Activated gamma-delta T cell (primary cell): ENCODE measurements at places on chromosomes 5 and 9.

GRCh38 chr9:69605406-69605805, 66.8 kb downstream of the APBA1 start:
- DNase-seq, result no peak

- no peak for DNase-seq
Measured at GRCh38 chr9:122797316-122798063, 2.4 kb upstream of the OR1K1 start.

DNA sequence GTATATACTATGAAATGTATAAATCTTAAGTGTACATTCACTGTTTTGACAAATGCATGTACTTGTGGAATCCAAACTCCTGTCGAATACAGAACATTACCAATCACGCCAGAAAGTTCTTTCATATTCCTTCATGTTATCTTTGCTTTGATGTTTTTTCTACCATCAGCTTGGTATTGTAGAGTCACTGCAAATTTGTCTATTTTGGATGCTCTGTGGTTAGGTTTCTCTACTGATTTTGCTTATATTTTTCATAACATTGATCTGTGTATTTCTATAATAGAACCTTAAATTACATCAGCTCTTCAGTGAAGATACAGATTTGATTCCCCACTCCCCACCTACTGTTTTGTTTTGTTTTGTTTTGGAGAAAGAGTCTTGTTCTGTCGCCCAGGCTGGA, 30.8 kb downstream of the HABP4 start:
- no peak for DNase-seq

DNA sequence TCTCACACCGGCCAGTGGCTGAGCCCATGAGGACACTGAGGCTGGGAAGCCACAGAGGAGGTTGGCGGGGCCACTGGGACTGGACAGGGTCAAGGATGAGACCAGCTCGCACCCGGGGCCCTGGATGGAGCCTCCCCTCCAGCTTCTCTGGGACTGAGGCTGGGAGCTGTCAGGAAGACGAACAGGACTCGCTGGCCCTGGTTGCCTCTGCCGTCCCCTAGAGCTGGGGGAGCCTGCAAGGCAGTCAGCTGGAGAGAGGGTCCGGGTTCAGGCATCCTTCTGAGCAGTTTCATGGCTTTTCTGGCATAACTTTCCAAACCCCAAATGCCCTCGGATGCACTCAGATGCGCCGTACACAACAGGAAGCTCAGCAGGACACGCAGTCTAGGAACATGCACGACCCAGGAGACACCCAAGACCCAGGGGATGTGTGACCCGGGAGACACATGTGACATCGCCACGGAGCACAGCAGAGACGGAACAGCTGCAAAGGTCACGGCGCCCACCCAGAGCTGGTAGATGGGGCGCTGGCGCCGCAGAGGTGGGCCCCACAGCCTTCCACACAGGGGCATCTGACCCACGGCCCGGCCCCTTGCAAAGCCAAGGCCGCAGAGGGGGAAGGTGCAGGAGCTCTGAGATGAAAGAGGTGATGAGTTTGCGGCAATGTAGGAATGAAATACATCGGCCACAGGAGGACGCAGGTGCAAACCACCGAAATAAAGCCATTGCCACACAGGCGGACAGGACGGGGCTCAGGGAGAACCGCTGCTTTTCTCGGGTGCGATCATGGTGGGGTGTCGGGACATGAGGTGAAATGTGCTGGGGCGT, 17.1 kb downstream of the TPPP start:
- DNase-seq, result no peak

DNA sequence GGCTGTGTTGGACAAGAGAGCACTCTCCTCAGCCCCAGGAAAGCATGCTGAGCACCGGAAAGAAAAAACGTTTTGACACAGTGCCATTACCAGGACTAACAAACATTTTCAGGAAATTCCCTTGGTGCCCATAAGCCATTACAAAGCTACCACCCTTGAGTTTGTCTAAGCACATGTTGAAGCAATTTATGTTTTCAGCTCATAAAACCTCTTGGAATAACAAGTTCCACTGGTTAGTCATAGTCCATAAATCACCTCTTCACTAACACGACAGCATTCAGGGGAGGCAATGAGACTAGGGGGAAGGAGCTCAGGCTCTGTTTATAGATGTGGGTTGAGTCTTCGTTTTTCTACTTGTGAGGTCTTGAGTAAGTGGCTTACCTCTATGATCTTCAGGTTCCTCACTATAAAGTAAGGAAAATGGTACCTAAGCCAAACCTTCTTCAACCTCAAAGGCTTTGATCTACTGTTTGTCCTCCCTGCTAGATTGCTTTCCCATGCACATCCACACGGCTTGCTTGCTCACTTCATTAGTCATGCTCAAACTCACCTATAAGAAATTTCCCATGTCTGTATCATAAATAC, 65.4 kb downstream of the DRD1 start:
- DNase-seq, result no peak

- no peak for DNase-seq
Measured at GRCh38 chr5:124353016-124353415, 393.4 kb downstream of the ZNF608 start.

- DNase-seq, result no peak
Measured at GRCh38 chr9:114804505-114804904, 1.3 kb downstream of the TNFSF15 start.

- no peak for DNase-seq
Measured at GRCh38 chr5:81234299-81234698, 1.2 kb downstream of the CKMT2 start.

DNA sequence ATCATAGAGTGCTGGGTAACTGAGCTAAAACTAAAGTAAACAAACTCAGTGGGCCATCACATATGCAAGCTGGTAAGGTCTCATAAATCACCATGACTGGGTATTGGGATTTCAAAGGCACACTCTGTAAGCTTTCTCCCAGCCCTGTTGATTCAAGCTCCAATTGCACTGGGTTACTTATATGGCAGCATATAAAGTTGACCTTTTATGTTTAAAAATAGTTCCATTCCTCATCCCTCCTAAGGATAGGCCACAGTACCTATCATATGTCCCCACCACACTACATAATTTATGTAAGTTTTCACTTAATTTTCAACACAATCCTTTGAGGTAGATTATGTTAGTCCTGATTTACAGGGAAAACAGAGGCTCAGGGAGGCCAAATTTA, 438.4 kb downstream of the RAB3C start:
- DNase-seq, result no peak

DNA sequence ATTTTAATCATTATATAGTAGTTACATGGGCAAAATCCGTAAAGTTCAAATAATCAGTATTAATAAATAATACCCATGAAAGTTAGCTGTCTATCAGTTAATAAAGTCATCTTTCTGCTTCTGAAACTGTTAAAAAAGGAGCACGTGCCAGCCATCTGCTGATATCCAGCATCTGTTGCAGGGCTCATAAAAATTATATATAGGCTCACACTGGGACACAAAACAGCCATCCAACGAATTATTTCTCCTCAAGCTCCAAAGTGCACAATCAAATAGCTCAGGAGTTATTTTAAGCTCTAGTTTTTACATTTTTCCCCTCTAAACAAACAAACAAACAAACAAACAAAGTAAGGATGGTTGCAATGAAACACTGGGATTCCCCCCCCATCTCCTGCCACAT, 48.3 kb downstream of the MRPS27 start:
- DNase-seq, result no peak

- DNase-seq, result no peak
Measured at GRCh38 chr9:86679909-86680308, 267.4 kb downstream of the GAS1 start.

GRCh38 chr9:122265149-122265915, 650 bp downstream of the MRRF start:
- DNase-seq, result no peak

DNA sequence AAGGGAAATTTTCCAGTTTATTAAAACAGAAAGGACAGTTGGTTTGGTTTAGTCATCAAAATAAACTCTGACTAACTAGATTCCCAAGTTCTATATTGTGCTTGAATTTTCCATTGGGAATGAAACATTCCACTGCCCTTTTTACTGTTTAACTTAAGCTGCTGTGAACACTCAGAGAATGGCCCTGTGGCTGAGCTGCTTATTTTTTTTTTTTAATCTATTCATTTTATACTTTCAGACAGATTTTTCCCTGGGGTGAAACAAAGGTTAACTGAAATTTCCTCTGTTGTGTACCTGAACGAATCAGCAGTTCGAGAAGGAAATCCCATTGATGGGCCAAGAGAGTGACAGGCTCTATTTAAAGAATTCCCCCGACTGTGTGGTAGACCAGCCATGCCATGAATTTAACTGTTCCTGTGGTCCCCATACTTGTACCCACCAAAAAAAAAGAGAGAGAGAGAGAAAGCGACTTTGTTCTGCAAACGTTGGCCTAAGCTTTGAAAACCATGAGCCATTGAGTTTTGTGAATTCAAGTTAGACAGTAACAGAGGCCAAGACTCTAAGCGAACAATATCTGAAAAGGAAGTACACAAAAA, 138.7 kb upstream of the GRHPR start:
- no peak for DNase-seq

- no peak for DNase-seq
Measured at GRCh38 chr5:165004175-165004574, 1498.8 kb downstream of the MAT2B start.

- DNase-seq, result no peak
Measured at GRCh38 chr9:99026956-99027298, 78.0 kb upstream of the TGFBR1 start.

DNA sequence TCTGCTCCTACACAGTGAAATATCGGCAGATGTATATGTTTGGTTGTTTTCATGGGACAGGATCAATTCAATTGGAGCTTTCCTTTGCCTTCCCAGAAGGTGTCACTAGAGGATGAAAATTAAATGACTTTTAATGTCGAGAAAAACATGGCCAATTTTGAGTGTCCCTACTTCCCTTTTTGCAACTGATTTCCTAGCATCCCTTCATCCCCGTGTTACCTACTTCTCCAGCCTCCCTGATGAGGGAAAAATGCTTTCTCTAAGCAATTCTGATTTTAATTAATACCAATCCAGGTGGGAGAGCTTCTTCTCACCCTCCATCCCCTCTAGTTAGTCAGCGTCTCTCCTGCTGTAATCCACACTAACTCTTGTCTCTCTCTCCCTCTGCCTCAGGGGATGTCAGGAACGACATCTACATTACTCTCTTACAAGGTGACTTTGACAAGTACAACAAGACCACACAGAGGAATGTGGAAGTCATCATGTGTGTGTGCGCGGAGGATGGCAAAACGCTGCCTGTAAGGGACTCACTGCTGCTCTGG, 64.9 kb downstream of the DOCK2 start:
- DNase-seq, result no peak

DNA sequence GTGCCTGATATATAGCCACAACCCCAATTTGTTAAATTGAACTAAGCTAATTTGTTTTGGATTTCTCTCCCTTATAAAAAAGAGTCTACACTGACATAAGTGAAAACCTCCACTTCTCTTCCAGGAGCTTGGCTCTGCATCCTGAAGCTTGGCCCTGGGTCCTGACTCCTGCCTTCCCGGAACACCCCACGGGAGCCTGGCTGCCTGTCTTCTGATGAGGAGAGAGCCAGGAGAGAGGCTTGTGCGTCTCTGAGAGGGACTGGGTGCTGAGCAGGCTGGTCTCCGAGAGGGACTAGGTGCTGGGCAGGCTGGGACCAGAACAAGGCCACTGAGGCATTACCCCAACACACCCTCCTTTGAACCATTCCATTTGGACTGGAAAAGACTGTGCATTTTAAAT, 6.5 kb upstream of the PTGES start:
- DNase-seq, result no peak

DNA sequence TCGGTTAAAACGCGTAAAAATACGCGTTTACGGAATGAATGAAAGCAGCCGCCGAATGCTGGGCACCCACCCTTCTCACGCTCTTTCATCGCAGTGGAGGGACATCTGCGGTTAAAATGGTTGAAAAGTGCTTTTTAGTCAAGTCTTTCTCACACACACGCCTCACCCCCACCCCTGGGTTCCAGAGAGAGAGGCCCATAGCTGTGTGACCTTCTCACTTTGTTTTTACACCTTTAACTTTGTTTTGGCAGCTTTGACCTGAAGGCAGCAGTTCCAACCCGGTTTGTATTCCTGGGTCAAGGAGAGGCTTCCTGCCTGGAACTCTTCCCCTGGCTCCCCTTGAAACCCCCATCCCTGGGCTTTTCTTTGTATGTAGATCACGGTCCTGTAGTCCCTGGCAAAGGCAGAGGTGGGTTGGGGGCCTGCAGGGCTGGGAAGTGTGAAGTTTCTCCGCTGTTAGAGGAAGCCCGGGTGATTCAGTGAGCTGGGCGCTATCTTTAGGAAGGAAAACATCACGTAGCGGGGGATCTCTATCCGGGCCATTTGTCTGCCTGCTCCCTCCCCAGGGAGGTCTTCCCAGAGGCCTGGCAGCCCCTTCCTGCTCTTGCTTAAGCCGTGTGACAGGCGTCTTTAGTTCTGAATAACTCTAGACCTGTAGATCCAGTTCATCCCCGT, 29.6 kb downstream of the SPRY4 start:
- DNase-seq, result no peak

- DNase-seq, result no peak
Measured at GRCh38 chr5:87645224-87645623, 232.5 kb upstream of the CCNH start.

DNA sequence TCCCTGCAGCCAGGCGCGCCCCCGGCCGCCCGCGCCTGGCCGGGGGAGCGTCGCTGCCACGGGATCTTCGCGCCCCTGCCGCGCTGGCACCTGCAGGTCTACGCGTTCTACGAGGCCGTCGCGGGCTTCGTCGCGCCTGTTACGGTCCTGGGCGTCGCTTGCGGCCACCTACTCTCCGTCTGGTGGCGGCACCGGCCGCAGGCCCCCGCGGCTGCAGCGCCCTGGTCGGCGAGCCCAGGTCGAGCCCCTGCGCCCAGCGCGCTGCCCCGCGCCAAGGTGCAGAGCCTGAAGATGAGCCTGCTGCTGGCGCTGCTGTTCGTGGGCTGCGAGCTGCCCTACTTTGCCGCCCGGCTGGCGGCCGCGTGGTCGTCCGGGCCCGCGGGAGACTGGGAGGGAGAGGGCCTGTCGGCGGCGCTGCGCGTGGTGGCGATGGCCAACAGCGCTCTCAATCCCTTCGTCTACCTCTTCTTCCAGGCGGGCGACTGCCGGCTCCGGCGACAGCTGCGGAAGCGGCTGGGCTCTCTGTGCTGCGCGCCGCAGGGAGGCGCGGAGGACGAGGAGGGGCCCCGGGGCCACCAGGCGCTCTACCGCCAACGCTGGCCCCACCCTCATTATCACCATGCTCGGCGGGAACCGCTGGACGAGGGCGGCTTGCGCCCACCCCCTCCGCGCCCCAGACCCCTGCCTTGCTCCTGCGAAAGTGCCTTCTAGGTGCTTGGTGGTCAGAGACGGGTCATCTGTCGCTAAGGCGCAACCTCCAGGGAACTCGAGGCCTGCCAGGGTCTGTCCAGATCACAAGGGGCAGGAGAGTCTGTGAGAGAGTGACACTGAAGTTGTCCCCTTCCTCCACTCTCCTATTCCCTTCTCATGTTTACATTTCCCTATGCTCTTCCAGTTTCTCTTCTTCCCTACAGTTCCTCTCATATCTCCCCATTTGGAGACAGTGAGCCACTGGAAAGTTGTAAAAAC, 1.3 kb downstream of the GPR150 start:
- DNase-seq, result peak; percentile 38

DNA sequence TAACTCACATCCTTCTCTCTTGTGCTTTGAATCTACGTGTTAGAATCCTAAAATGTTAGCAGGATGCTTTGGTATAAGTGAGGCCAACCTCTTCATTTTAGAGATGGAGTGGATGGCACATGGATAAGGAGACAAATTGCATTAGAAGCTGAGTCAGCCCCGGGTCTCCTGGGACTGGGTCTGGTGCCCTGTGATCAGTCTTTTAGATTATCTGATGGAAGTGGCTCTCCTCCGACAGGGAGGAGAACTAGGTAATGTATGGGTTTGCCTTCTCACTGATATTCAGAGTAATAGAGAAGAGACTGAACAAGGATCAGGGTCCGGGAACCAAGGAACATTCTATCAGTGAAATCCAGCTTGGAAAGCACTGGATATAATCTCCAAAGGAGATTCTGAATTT, 74.9 kb upstream of the TNFSF8 start:
- no peak for DNase-seq

- DNase-seq, result no peak
Measured at GRCh38 chr5:100828071-100828897, 74.8 kb downstream of the ST8SIA4 start.
